Stimulated activated naive CD4-positive, alpha-beta T cell treated with Interleukin-2 at 50 U/mL for 16 hours (primary cell): ENCODE measurements at places on chromosomes 3 and 15.

DNA sequence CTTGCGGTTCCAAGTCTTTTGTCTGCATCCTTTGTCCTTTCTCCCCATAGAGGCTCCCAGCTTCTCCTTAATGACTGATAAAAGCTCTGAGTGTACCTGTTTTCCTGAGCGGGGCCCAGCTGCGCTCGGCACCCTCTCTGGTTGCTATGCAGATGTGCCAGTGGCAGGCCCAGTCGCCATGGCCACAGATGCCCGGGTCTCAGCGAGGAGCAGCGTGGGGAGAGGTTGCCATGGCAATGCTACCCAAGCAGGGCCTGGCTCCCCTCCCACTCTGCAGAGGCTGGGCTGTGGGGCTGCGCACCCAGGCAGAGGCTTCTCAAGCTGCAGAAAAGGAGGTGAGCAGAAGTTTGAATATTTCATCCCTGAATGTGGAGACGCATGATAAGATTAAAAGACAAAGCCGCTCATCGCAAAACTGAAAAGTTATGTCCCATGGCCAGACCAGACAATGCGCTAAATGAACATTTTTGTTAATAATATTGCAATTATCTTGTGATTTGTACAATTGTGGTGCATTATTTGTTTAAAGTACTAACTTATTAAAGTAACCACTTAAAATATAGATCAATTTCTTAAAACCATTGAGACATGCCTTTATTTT is 66.1 kb downstream of the TPRA1 start:
- no peak for DNase-seq

- DNase-seq: no peak
Measured at GRCh38 chr3:46893146-46893748, 15.7 kb downstream of the PTH1R start.

DNA sequence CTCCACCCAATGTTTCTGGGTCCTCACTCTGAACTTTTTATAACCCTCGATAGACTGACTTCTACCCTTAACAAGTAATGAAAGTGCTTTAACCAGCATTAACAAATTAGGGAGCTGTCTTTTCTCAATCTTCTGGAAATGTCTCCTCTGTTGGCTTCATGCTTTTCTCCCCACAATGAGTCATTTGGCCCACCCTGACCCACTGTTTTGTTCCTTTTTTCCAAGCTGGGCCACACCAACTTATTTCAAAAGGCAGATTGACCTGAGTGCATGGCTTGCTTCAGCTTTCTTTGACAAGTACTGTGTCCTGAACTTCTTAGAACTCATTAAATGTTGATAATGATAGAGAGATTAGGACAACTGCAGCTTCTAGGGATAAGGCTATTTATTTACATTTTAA is 199.6 kb upstream of the SEMA6D start:
- no peak for DNase-seq

- DNase-seq: no peak
Measured at GRCh38 chr3:134840459-134840858, 45.4 kb downstream of the EPHB1 start.

DNA sequence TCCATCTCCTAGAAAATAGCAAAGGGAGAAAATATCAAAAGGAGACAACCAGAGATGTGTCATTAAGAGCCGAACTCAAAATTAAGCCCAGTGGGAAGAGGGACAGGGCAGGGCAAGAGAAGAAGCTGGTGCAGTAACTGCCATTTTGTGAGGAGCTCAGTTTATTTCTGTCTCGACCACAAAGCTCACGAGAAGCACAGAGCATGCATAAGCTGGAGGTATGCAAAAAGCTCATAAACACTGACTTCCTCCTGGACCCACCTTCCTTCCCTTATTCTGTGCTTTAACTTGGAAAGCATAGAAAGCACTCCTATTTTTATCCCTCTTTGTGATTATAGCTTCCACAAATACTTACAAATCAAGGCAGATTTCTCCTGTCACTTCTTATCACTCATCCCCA is 81.3 kb downstream of the DGKG start:
- no peak for DNase-seq

- DNase-seq: peak; percentile 28
Measured at GRCh38 chr3:150765949-150766720, 3.2 kb upstream of the SIAH2 start.

DNA sequence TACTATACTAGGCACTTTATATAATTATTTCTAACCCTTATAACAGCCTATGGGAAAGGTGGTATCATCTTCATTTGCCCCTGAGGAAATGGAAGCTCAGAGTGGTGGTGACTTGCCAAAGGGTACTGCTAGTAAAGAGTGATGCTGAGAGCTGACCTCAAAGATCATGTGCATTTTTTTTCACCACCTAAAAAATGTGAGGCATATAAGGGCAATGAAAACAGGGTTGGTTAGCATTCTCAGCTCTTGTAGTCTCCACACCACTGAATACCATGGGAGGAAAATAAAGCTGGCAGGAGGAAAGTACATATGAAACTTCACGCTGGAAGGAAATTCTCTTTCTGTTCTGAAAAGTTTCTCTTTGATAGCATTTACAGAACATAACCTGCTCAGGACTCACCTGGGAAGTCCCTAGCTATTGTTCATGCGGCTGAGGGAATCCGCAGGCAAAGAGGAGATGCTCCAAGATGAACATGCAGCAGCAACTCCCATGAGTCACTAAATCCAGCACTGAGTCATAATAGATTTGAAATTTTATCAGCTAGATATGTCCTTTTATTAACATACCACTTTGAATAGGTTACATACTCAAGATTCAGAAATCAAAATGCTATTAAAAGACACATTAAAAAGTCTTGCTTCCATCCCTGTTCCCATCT is 17.3 kb downstream of the FAIM start:
- no peak for DNase-seq

DNA sequence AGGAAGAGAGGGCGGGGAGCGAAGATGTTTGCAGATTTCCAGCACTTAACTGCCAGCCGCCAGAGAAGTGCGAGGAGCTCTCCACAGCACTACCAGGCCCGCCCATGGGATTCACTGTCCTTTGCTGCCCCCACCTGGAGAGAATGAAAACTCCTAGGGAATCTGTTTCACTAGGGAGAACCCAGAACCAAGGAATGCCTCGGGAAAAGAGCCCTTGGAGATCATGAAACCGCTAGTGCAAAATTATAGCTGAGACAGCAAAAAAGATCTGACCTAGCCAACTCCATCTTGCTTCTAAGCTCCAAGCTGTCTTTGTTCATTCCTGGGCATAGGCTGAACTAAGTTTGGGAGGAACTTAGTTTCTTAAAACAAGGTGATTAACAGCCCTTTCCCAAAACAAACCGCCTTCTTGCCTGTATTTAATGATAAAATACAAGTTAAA is 82.6 kb upstream of the GCNT3 start:
- peak; percentile 44 for DNase-seq

- no peak for DNase-seq
Measured at GRCh38 chr3:111863942-111864694, 5.1 kb downstream of the PHLDB2 start.

DNA sequence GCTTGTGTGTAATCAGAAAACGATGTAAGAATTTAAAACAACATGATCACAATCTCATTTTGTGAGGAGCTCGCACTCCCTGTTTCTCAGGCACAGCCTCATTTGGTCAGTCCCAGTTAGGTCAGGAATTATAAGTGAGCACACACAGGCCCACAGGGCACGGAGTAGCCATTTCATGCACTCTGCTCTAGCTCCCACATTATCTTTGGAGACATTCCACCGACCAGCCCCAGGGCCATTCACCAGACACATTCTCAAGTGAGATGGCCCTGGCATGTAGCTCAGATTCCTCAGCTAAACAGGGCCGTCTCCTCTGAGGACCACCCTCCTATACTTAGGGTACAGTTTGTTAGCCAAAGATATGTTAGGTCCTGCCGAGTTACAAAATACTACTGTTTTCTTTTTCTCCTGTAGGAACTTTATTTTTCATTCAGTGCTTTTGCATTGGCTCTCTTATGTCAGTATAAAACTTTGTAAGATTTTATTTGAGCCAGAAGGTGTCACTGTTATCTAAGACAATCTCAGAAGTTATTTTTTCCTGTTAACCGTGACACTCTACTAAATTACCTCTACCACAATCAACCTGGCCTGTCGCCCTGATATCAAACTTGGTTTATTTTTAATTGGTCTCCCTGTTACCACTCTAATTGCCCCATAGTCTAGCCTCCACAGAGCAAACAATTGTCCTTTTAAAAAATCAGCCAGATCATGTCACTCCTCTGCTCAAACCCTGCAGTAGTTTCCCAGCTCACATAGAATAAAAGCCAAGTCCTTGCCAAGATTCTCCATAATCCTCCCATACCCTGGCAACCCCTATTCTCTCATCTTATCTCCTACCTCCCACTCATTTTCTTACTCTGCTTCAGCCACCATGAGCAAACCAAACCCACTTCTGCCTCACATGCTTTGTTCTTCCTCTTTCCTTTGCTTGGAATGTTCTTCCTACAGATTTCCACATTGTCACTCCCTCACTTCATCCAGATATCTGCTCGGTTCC is 105.7 kb downstream of the PPP2R3A start:
- no peak for DNase-seq

DNA sequence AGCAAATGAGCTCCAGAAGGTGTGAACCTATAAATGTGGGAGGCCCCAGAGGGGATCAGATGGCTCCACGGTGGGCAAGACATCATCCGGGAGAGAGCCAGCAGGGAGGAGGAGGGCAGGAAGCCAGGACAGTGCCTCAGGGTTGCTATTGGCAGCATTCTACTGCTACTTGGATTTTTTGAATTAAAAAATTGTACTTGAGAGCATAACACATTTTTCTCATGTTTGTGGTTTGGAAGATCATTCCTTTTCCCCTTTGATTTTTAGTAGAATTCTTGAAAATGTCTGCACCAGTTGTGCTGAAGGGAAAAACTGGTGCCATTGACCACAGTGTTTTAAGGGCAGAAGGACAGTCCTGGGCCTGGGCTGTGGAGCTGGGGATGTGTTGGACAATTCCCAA is 59.2 kb downstream of the LYZL4 start:
- no peak for DNase-seq

- no peak for DNase-seq
Measured at GRCh38 chr3:25481386-25481785, 53.3 kb downstream of the RARB start.

DNA sequence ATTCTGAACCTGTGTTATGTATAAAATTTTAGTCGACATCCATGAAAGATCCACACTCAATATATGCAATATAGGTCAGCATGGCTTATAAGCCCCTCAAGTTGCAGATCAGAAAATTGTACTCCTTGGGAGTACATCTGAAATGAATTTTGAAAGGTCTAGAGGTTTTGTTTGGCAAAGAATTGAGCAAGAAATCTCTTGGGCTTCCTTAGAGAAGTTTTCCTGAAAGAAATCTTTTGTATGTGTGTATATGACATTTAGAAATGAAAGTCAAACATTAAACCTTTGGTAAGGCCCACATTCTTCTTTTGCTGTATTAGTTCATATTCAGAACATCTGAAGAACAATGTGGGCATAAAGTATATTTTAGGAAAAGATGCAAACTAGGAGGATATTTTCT is 1006.6 kb downstream of the NAALADL2 start:
- DNase-seq: no peak

- no peak for DNase-seq
Measured at GRCh38 chr3:11230125-11230524, 42.1 kb upstream of the ATG7 start.

- DNase-seq: no peak
Measured at GRCh38 chr15:52651114-52651513, 28.1 kb downstream of the ATOSA start.

GRCh38 chr3:177069514-177070329 is 127.6 kb downstream of the TBL1XR1 start:
- DNase-seq: no peak

GRCh38 chr3:101200461-101200860 is 119.9 kb downstream of the IMPG2 start:
- no peak for DNase-seq

- DNase-seq: peak; percentile 34
Measured at GRCh38 chr15:63501256-63502089, 2.9 kb upstream of the USP3 start.

DNA sequence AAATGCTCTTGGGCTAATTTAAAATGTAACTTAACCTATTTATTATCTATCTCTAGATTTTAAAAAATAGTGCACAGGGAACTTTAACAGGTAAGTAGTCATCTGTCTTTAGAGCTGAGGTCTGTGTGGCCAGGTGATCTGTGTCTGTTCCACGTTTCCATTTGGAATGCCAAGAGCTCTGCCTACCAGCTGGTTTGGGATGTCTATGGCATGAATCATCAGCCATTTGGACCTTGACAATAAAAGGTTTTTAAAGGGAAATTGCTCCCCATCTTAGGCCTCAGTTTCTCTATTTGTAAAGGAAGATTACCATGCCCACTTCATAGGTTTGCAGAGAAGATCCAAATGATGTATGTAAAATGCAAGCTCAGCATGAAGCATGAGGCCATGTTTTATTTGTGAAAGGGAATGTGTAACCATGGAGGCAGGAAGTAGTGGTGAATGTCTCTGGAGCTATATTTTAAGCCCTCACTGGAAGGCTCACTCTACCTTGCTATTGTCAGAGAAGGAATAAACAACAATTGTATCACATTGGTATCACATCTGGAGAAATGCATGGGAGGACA is 548.1 kb upstream of the LMCD1 start:
- no peak for DNase-seq

DNA sequence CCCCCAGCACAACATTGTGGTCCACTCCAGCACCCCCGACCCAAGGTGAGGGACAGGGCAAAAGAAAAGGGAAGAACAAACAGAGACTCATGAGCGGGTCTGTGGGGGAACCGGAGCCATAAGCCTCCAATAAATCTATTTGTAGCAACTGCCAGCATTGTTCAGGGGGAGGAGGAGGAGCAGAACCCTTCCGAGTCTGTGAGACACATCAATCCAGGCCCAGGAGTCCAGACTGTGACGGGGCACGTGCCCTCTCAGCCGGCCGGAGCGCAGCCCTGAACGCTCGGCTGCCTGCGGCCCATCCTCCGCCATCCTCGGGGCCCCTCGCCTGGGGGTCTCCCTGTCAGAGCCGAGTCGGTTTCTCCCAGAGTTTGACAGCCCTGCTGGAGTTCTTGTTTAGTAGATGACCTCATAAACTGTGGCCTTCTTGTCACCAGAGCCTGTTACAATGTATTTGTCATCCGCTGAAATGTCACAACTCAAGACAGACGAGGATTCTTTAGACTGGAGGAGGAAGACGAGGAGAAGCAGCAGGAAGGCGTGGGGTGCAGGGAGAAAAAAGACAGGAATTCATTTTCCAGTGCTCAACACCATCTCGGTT is 47.9 kb downstream of the TLE3 start:
- DNase-seq: no peak

- no peak for DNase-seq
Measured at GRCh38 chr3:72101494-72101893, 316.5 kb upstream of the PROK2 start.

DNA sequence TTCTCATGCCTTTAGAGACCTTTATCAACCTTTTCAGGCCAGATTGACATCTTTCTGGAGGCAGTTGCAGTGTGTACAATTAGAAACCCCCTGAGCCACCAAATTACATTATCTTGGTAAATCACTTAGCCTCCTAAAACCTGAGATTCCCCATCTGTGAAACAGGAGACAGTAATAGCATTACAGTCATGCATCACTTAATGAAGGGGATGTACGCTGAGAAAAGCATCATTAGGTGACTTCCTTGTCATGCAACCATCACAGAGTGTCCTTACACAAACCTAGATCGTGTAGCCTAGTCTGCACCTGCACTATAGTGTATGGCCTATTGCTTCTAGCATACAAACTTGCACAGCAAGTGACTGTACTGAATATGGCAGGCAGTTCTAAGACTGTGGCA is 400.8 kb upstream of the CNTN3 start:
- DNase-seq: no peak

GRCh38 chr15:75814794-75815193 is 28.5 kb upstream of the UBE2Q2 start:
- no peak for DNase-seq
